ENCODE measurements at places on chromosomes 12 and 14.

DNA sequence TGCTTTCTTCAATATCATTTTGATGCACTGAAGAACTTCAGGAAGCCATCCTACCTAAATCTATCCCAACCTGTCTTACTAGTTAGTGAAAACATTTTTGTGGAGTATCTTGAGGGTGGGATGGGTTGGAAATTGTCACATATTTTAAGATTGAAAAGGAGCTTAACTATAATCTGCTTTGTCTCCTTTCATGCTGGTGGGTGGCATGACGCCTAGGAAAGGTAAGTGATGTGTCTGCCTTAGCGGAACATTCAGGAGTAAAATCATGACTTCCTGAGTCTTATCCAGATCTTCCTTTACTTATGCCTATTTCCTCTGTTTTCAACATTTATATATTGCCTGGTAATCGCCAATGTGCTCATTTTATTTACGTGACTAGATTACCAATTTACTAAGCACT is 74.1 kb downstream of the FLRT2 start:
- no peak for DNase-seq

GRCh38 chr14:70027785-70028428 is 148.7 kb downstream of the SMOC1 start:
- peak; percentile 28 for DNase-seq

DNA sequence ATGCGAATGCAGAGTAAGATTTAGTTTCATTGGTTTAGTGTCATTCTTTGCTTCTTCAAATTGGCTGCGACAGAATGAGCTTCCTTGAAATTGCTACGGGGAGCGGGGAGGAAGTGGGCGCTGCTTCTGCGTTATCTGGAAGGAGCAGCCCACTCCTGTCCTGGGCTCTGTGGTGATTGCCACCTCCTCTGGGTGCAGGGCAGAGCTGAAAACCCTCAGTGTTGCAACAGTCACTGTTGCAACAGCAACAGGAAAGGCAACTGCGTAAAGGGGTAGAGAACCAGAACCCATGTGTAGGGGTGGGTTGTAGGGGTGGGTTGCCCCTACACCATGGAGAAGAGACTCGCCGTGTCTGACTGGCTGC is 57.7 kb downstream of the MAX start:
- DNase-seq = no peak

GRCh38 chr14:95228240-95228639 is 70.9 kb upstream of the DICER1 start:
- DNase-seq = no peak

DNA sequence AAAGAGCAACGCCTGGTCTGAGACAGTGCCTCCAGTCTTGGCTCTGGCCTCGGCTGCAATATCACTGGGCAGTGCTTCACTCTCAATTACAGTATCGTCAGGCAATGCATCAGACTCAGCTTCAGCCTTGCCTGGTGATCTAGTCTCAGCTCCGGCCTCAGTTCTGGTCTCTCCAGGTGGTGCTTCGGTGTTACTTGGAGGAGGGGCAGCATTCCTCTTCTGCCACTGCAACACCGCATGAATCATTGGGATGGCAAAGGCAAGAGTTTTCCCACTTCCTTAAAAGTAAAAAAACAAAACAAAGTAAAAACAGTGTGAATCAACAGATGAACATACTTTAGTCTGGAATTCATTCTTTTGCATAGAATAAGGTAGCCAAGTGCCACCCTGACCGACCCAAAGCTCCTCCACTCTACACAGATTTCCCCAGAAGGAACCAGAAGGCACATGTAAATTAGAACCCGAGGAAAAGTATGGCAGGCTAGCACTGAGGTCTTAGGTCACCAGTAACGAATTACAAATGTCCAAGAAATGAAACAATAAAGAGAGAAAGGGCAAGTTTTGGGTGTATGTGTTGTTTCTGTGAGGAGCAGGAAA is 18.6 kb downstream of the DDX24 start:
- peak; percentile 58 for DNase-seq
